ENCODE measurements at places on chromosomes 11 and 22. TPM values are rescaled to one million over a fixed set of nuclear protein-coding genes. Genes with fewer than 3 reads are reported as not detected.
A peak's percentile ranks its signal among the peaks of the same experiment; 100 is the strongest.

GRCh38 chr22:45476814-45477213 lies 25.9 kb upstream of the FBLN1 start:
- no peak overlapping the region for H3K4me3 ChIP-seq
- no peaks in the 10 kb centered on the region for H3K27me3 ChIP-seq
- H3K27ac ChIP-seq = no peak overlapping the region
- H3K36me3 ChIP-seq = no peaks in the 10 kb centered on the region
- H3K4me1 ChIP-seq = no peaks in the 10 kb centered on the region
- no peak for DNase-seq

- no peak overlapping the region for H3K27ac ChIP-seq
- H3K36me3 ChIP-seq = no peaks in the 10 kb centered on the region
- peaks cover 12% of the 10 kb centered on the region for H3K27me3 ChIP-seq
- no peak for DNase-seq
- no peak overlapping the region for H3K4me3 ChIP-seq
These were observed 67.5 kb upstream of the TIMP3 start for GRCh38 chr22:32733923-32734514.

DNA sequence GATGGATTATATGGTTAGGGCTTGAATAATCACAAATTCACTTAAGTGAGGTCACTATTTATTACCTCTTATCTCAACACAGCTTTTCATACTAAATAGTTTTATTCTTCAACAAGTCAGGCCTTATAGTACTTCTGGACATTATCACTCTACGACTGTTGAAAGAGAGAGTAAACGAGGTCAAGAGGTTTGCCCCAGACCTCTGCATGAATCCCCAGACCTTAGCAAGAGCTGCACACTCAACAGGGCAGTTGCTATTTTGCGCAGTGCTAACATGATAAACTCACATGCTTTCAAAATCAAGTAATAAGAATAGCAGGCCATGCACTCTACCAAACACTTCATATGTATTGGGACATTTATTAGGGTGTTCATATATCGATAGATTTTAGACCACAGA lies 60.5 kb downstream of the DDI1 start:
- no peak for DNase-seq
- no peak overlapping the region for H3K4me3 ChIP-seq
- H3K4me1 ChIP-seq = no peaks in the 10 kb centered on the region
- no peak overlapping the region for H3K27ac ChIP-seq
- no peaks in the 10 kb centered on the region for H3K27me3 ChIP-seq
- H3K36me3 ChIP-seq = no peaks in the 10 kb centered on the region

DNA sequence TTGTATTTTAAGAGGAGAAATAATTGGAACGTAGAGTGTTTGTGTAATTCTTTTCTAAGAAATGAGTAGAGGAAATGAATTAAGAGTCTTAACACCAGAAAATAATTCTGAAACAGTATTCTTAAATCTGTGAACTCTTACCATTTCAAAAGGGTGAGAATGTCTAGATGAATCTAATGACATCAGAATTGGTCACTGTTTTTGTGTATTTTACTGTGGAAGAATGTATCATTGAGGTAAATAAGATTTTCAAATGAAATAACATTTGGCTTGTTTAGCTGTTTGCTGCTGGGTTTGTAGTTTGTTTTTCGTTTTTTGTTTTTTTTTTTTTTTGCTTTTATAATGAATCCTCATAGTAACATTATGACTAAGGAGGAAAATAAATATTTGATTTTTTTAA lies 97.6 kb downstream of the EMSY start:
- H3K36me3 ChIP-seq = peaks cover 66% of the 10 kb centered on the region
- H3K27me3 ChIP-seq = no peaks in the 10 kb centered on the region
- H3K4me3 ChIP-seq = no peak overlapping the region
- H3K4me1 ChIP-seq = peaks cover 19% of the 10 kb centered on the region
- DNase-seq = no peak
- H3K27ac ChIP-seq = no peak overlapping the region

GRCh38 chr11:126494831-126495230 lies 139.3 kb downstream of the ST3GAL4 start:
- H3K27ac ChIP-seq = no peak overlapping the region
- no peak for DNase-seq
- no peaks in the 10 kb centered on the region for H3K27me3 ChIP-seq

GRCh38 chr11:131228378-131228777 lies 142.0 kb upstream of the NTM start:
- no peaks in the 10 kb centered on the region for H3K27me3 ChIP-seq
- no peak overlapping the region for H3K27ac ChIP-seq
- no peak for DNase-seq
- H3K36me3 ChIP-seq = no peaks in the 10 kb centered on the region
- no peaks in the 10 kb centered on the region for H3K4me1 ChIP-seq

GRCh38 chr11:37110385-37110784 lies 512.3 kb upstream of the RAG2 start:
- no peaks in the 10 kb centered on the region for H3K4me1 ChIP-seq
- no peak overlapping the region for H3K27ac ChIP-seq
- no peak overlapping the region for H3K4me3 ChIP-seq
- H3K27me3 ChIP-seq = no peaks in the 10 kb centered on the region
- DNase-seq = no peak

GRCh38 chr11:10044618-10045017 lies 249.4 kb downstream of the SBF2 start:
- DNase-seq = no peak
- no peak overlapping the region for H3K4me3 ChIP-seq
- H3K27ac ChIP-seq = no peak overlapping the region
- peaks cover 2% of the 10 kb centered on the region for H3K4me1 ChIP-seq
- H3K27me3 ChIP-seq = no peaks in the 10 kb centered on the region

GRCh38 chr11:65315866-65316226 lies 1.2 kb downstream of the CDC42EP2 start:
- no peak for DNase-seq
- H3K4me3 ChIP-seq = peak overlapping the region; percentile 80
- H3K27me3 ChIP-seq = no peaks in the 10 kb centered on the region
- H3K4me1 ChIP-seq = peaks cover 9% of the 10 kb centered on the region

- H3K36me3 ChIP-seq = no peaks in the 10 kb centered on the region
- no peak for DNase-seq
- peaks cover 25% of the 10 kb centered on the region for H3K4me1 ChIP-seq
- H3K4me3 ChIP-seq = no peak overlapping the region
These were observed 75.4 kb downstream of the ME3 start for GRCh38 chr11:86596861-86597586.

DNA sequence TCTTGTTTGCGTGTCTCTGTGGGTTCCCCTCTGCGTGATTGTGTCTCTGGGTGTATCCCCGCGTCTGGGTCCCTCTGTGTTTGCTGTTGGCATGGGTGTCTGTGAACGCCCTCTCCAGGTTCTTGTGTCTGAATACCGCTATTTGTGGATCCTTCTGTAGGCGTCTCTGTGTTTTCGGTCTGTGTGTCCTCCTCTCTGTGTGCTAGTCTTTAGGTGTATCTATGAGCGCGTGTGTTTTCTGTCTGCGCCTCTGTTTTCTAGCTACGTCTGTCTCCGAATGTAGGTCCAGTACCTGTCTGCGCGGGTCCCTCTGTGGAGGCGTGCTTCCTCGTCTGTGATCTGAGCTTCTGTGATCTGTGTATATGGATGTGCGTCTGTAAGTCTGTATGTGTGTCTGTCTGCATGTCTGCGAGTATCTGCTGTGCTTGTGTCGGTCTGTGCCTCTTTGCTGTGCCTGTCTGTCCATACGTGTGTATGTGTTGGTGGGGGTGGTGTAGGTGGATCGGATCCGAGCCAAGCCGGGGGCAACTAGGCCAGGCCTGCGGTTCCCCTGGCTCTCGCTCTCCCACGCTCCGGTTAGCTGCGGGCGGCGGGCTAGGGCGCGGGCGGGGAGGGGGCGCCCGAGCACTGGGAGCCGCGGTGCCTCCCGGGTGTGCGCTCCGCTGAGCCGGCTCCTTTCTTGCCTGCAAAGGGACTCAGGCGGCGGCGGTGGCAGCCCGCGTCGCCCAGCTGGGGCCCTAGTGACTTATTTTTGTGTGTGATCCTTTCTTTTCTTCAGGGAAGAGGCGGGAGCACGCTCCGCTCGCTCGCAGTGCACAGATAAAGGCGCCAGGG lies 105.3 kb upstream of the E2F8 start:
- no peak overlapping the region for H3K4me3 ChIP-seq
- no peaks in the 10 kb centered on the region for H3K36me3 ChIP-seq
- peaks cover 71% of the 10 kb centered on the region for H3K27me3 ChIP-seq
- no peak for DNase-seq
- H3K27ac ChIP-seq = no peak overlapping the region

GRCh38 chr22:19936513-19936912 lies 5.1 kb upstream of the COMT start:
- DNase-seq = no peak
- H3K4me3 ChIP-seq = no peak overlapping the region
- H3K27ac ChIP-seq = no peak overlapping the region
- H3K27me3 ChIP-seq = no peaks in the 10 kb centered on the region

The RFPL3 gene
- not detected for total RNA-seq

The FOLR1 gene
- not detected for total RNA-seq

The PLXNB2 gene
- total RNA-seq = 11.1 TPM

The CAVIN3 gene
- total RNA-seq = 84.3 TPM

The DDIAS gene
- total RNA-seq = 18.2 TPM

The DRAP1 gene
- total RNA-seq = 118 TPM

The TUB gene
- total RNA-seq = 0.55 TPM

The OR8G1 gene
- not detected for total RNA-seq

The CEND1 gene
- 2.2 TPM for total RNA-seq

The CNTN5 gene
- not detected for total RNA-seq

All from activated T-helper 2 cell treated with anti-CD3 and anti-CD28 coated beads, Interferon-gamma antibody, Interleukin-2, Interleukin-4, amounts not matched to agents 10 μg/mL and 5 μg/mL and 100 μg/mL, durations not matched to agents 14 hours and 24 hours and 36 hours (primary cell).